CD4-positive, CD25-positive, alpha-beta regulatory T cell (primary cell): ENCODE measurements at places on chromosomes 11 and 22.

GRCh38 chr11:69353696-69354544 is 60.0 kb downstream of the MYEOV start:
- DNase-seq = no peak

DNA sequence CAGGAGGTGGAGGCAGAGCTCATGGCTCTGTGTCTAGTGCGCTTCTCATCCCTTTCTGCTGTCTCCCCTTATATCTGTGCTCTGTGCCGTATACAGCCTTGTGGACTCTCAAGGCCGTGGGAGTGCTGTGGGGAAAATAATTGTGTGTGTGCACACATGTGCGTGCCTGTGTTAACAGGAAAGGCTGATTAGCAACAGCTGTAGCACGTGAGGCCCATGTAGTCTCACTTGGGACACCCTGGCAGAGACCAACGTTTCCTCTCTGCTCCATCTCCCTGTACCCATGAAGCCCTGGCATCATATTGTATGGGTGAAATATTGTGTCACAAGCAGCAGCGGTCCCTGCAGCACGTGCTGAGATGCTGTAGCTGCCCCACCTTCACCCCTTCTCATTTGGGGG is 109.3 kb downstream of the LRRC32 start:
- DNase-seq = no peak

DNA sequence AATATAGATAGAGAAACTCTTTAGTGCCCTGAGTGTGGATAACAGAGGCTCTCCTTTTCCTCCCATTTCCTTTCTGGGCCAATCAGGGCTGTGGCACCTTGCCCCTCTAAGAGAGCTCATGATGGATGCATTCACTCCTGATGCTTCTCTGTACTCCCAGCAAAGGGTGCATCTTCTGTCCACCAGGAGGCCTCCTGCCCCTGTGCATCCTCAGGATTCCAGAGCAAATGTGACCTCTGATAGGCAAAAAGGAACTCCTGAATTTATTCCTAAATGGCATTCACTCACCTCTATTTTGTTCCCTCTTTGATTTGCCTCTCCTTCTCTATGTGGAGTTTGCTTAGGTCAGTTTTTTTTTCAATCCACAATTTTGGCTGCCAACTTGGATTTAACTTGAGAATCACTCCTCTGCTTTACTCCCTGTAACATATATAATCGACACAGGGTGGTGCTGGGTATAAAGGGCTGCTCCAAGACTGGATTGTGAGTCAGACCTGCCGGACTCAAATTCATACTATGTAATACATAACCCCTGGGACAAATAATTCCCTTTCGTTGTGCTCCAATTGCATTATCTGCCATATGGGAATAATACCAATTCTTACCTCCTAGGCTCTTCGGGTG is 1.1 kb upstream of the MRGPRX4 start:
- no peak for DNase-seq

DNA sequence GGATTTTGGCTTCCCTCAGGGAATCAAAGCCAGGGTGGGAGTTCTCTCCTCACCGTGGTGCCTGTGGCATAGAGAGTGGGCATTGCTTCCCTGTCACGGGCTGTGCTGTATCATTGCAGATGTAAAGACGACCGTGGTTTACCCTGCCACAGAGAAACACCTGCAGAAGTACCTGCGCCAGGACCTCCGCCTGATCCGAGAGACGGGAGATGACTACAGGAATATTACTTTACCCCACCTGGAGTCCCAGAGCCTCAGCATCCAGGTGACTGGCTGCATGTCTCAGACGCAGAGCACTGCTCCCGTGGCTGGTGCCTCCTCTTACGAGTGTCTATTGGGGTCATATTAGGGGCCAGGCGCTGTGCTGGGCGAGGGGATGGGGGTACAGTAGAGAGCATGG is 24.2 kb upstream of the ST3GAL4 start:
- no peak for DNase-seq

GRCh38 chr22:24175160-24175808 is 6.0 kb upstream of the SUSD2 start:
- DNase-seq = peak; percentile 54
